ENCODE measurements at places on chromosomes 7 and 10.

DNA sequence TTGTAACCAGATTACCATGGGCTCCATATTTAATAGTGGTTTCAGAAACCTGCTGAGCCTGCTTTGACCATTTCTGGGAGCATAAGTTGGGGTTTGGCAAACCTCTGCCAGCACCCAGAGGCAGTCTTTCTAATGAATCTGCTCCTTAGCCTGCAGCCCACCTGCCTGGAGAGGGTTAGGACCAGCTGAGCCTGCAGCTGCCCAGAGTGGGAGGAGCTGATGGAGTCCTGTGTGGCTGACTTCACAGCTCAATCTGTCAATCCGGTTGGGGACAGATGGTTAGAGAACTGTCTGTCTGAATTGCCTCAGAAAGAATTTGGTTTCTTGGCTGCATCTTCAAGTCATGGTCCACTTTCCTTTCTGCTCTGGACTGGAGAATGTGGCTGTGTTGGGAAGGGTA, 444.6 kb downstream of the NRG3 start:
- DNase-seq: no peak

- DNase-seq: no peak
Observed at GRCh38 chr10:100562008-100562672, 26.4 kb downstream of the HIF1AN start.

GRCh38 chr10:125003146-125003900, 61.4 kb downstream of the ZRANB1 start:
- no peak for DNase-seq

DNA sequence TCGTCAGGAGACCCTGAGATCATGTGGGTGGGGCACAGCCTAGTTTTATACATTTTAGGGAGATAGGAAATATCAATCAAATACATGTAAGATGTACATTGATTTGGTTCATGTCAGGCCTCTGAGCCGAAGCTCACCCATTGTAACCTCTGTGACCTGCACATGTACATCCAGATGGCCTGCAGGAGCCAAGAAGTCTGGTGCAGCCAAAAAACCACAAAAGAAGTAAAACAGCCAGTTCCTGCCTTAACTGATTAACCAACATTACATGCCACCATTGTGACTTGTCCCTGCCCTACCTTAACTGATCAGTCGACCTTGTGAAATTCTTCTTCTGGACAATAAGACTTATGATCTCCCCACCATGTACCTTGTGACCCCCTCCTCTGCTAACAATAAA, 16.0 kb upstream of the LRRC61 start:
- no peak for DNase-seq

GRCh38 chr10:44715136-44715535, 196.0 kb upstream of the TMEM72 start:
- DNase-seq: no peak

DNA sequence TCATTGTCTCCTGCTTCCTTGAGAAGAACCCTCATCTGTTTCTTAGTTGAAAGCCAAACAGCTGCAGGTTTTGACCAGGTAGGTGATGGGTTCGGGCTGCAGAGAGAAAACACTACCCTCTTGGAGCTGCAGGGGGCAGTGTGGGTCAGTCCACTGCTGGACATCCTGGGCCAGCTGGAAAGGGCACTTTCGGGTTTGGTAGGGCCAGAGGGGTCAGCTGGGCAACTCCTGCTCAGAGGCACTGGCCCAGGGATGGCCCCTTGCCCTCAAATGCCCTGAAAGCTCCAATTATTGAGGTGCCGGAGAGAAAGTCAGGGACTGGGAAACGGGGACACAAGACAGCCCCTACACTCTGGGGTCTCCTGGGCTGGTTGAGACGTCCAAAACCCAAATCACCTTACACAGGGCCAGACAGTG, 90.7 kb downstream of the MKI67 start:
- no peak for DNase-seq

DNA sequence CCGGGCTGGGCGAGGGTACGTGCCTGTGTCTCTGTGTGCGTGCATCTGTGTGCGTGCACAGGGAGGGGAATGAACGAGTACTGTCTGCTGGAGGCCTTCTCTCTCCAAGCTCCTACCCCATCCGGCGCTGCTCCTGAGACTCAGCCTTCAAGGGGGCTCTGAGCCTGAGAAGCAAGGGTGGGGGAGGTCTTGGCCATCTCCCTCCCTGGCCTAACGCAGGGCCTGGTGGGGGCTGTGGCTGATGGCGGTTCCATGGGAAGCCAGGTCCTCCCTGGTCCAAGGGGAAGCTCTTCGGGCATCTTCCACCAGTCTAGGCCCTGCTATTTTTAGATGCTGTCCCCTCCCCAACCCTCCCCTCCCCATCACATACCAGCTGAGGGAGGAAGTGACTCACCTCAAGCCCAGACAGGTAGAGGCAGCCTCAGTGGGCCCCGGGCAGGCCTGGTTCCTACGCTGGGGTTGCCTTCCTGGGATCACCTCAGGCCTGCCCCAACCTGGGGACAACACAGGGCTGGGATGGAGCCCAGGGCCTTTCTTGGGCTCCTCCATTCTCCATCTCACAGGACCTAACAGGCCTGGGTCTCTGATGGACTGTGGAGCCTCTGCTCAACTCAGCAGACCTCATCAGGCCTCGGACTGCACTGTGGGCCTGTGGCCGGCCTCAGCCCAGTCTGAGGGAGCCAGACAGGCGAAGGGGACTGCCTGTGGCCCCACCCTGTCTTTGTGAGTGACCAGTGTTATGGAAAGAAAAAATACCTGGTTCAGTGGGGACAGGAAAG, 32.2 kb downstream of the DNAJB12 start:
- no peak for DNase-seq

GRCh38 chr10:127146661-127147060, 49.7 kb downstream of the INSYN2A start:
- DNase-seq: no peak

DNA sequence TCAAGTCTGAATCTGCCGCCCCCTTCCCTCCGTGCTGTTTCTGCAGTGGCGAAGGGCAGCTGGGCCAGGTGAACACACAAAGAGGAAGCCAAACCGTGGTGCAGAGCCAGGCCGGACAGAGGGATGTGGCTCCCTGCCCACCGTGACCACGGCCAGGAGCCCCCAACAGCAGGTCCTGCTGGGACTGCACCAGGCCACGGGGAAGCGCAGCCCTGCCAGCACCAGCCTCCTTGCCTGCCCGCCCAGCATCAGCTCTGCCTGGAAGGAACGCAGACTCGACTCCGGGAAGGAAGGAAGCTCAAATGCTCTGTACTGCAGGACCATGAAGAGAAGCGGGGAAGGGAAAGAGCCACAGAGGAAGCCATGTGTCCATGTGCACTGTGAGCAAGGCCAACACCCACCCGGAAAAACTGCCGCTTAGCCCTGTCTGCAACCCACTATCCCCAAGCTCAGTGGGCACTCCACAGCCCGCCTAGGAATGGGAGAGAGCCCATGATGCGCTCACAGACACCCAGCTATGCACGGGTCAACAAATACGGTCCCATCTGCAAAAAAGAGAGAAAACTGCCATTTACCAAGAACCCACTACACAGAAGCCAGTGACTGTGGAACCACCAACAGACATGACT, 19.0 kb downstream of the GPER1 start:
- DNase-seq: no peak

DNA sequence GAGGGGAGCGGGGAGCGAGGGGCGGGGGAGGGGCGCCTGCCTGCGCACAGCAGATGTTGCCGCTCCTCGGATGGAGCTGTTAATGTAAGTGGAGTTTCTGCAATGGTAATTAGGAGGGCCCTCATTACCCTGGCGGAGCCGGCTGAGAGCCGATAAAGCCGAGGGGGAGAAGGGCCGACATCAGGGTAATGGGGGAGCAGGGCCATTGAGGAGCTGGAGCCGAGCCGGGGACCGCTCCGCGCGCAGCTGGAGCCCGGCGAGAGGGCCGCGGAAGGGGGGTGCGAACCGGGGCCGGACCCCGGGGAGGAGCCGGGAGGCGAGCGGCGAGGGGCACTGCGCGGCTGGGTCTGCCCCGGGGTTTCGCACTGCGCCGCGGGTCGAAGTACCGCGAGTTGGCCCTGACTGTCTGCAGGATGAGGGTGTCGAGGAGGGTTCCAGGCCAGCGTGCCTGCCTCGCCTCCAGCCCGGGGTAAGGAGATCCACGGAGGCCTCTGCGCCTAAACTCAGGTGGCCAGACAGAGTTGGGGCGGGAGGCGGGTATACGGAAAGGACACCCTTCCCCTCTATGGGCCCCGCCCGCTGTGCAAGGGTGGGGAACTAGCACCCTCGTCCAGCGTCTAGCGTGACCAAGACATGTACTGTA, 55.0 kb upstream of the LBX1 start:
- no peak for DNase-seq

GRCh38 chr7:50196719-50197118, 103.7 kb upstream of the ZPBP start:
- no peak for DNase-seq

DNA sequence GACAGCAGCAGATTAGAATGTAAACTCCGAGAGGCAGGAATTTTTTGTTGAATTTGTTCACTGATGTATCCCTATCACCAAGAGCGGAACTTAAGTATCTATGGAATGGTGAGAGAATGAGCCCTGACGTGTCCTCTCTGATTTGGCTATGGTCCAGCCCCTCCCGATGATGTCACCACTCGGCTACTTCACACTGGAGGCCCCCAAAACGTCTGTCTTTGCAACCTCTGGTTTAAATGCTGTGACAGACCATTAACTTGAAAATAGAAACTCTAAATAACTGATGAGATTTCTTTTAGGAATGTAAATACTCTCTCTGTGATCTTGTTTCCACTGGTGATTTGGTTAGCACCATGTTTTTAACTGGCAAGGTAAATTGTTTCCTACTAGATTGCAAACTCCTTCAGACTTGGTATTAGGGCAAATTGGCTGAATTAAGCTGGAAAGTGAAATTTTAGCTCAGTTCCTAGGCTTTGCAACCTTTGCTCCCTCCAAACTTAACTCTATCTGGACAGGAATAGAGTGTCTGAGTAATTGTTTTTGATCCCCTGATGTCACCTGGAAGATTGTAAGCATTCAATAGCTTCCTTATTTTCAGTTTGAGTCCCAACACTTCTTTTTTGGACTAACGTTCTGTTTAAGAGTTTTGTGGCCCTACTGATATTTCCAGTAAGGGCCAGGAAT, 19.1 kb downstream of the SLC16A12 start:
- DNase-seq: no peak

GRCh38 chr7:151232917-151233701, 826 bp downstream of the CHPF2 start:
- DNase-seq: no peak

DNA sequence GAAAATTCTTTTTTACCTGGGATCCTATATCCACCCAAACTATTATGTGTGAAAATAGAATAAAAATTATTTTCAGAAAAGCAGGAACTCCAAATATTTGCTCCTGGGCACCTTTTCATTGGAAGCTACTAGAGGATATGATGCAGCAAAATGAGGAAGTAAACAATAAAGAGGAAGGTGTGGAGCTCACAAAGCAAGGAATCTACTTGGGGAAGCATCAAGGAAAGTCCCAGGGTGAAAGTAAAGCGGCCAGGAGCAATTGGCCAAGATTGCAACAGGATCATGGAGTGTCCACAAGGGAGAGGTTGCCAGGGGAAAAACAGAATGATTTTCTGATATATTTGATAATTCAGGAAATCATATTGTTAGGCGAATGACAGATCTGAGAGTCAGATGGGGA, 80.8 kb downstream of the CARD11 start:
- no peak for DNase-seq

DNA sequence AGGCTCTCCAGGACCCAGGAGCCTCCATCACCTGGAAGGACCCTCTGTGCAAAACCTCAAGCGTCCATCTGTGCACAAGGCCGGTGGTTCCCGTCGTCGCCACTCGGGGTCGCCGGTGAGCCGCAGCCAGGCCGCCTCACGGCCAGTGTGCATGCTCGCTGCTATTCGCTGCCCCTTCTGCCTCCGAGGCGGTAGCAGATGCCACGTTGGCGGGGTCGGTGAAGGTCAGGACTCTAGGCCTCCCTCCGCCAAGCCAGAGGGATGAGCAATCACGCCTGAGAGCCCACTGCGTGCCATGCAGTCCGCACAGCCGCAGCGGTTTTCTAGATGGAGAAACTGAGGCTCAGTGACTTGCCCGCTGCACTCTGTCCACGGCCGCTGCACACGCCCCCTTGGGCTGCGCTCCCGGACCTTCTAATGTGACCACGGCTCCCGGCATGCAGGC, 5.7 kb downstream of the UPK3B start:
- DNase-seq: no peak

GRCh38 chr7:36599645-36600313, 124.5 kb downstream of the AOAH start:
- DNase-seq: no peak

DNA sequence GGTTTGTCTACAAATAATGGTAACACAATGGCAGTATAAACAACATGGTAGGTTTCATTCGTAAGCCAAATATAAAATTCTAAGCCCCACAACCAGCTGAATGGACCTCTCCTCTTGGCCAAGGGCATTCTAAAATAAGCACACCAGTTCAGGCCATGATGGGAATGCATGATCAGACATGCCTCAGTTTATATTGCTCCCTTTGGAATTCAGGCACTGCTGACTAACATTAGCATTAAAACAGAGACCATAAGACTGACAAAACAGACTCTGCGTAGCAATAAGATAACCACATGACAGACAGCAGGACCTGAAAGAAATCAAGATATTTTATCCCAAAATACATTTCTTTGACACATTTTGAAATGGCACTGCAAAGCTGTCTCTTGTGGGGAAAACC, 125.8 kb downstream of the FAM107B start:
- DNase-seq: no peak

DNA sequence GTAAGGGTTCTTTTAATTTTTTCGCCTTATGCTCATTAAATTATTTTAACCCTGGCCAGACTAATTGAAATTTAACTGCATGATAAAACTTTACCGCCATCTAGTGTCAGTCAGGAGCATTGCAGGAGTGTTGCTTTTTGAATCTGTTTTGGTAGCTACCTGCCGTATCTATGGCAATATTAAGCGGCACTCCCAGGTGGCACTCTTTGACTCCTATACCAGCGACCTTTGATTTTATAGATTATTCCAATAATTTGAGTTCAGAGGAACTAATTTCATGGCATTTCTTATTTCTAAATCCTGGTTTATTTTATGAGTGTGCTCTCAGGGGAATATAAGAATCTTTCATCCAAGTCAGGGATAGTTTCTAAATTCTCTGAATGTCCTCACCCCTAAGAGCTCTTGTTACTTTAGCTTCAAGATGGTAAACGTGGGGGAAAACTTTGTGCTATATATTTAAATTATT, 198.9 kb downstream of the REEP3 start:
- peak; percentile 71 for DNase-seq

- no peak for DNase-seq
Observed at GRCh38 chr7:149217570-149217969, 21.9 kb upstream of the ZNF212 start.
